Adrenal gland (tissue), 19 donors: ENCODE measurements at places on chromosomes 16 and 17.

DNA sequence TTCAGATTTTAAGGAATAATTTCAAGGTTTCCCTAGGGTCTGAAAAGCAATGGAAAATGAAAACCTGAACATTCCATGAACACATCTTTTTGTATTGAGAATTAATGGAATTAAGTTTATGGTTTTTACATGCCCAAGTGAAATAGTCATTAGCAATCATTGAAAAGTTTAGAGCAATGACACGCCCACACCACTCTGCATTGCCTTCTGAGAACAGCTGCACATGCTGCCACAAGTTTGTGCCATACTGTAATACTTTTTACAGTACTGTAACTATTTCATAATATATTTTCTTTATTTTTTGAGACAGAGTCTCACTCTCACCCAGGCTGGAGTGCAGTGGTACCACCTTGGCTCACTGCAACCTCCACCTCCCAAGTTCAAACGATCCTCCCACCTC is 345.2 kb upstream of the PMFBP1 start:
- no peak for DNase-seq

DNA sequence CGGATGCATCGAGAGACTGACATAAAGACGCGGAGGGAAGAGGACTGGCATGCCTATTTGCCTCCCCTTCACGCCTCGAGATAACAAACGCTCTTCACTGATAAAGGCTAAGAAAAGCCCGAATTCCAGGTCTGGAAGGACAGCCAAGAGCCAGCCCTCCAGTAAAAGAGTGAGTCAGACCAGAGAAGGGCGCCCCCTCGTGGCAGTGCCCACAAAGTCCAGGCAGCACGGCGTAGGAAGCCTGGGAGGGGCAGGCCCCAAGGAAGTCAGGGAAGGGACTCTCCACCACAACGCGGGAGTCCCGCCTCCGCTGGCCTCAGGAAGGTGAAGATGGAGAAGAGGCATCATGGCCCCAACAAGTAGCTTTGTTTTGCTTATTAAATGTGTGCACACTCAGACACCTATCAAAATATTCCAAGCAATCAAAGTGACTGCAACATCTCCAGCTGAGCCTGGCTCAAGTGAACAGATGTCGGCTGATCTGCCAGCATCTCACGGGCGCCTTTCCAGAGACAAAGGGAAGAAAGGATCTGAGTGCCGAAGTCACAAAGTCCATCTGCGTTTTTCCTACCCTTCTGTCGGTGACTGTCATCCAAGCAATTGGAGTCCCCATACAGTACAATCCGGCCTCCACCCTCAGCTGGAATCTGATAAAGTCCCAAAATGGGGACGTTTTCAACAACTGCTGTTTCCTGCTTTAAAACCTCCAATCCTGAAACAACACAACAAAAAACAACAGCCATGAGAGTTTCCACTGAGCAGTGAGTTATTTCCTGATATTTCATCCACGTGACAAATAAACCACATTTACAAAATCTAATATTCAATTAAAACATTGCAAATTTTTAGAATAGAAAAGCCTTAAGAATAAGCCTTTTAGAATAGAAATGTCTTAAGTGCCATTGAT is 20.4 kb upstream of the SLC38A8 start:
- peak; percentile 87 for DNase-seq

DNA sequence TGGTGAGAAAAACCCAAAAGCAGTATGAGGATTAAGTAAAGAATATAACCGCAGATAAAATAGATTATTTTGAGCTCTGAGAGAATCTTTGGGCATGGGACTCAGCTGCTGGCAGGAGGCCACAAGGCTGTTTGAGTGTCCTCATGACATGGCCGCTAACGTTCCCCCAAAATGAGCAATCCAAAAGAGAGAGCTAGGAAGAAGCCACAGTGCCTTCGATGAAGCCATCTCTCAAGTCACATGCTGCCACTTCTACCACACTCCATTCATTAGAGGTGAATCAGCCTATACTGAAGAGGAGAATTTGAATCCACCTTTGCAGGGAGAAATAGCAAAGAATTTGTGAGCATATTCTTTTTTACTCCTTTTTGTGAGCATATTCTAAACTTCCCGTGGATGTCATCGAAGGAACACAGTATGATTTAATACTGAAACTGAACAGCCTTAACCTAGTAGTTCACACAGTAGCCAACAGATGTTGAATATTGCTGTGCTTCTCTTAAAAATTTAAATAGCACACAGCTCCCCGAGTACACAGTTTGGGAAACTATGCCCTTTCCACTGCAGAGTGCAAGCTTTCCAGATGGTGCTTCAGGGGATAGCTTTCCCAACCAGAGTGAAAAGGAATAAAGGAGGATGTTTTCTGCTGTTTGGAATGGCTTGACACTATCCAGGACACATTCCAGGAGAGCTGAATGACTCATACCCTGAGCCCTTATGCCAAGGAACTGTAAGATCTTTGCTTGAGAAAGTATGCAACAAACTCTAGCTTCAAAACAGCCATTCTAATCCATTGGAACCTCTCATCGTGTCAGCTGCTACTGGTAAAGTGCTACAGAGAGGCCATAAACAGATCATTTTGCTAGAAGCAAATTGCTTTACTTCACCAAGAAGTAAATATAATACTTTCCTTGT is 33.9 kb downstream of the ANKFY1 start:
- DNase-seq = peak; percentile 86

GRCh38 chr17:42453439-42453838 is 5.2 kb upstream of the ATP6V0A1 start:
- DNase-seq = no peak

DNA sequence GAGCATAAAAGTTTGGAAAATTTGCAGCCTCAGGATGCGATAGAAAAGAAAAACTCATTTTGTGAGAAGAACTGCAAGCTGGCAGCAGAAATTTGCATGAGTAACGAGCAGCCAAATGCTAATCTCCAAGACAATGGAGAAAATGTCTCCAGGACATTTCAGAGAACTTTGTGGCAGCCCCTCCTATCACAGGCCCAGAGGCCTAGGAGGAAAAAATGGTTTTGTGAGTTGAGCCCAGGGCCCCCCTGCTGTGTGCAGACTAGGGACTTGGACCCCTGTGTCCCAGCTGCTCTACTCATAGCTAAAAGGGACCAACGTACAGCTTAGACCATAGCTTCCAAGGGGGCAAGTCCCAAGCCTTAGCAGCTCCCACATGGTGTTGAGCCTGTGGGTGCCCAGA is 34.3 kb downstream of the APPBP2 start:
- DNase-seq = no peak

GRCh38 chr16:7585705-7586104 is 253.1 kb downstream of the RBFOX1 start:
- DNase-seq = no peak

- DNase-seq = no peak
These were observed 113.4 kb upstream of the FOXF1 start for GRCh38 chr16:86396901-86397311.

DNA sequence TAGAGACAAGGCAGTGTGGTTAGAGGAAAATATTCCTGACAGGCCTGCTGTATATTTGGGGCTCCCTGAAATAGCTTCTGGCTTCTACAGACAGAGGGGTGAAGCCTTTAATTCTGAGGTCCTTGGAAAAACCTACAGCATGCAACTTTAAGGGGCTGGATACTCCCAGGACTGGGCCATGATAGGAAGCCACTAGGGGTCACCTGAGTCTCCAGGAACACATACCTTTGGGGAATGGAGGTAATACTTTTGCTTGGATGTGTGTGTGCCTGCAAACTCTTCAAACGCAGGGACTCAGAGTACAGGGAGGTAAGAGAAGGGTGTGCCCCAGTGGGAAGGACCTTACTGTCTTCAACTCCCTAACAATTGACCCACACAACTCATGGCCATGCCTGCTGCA is 4.1 kb downstream of the ASIC2 start:
- no peak for DNase-seq

DNA sequence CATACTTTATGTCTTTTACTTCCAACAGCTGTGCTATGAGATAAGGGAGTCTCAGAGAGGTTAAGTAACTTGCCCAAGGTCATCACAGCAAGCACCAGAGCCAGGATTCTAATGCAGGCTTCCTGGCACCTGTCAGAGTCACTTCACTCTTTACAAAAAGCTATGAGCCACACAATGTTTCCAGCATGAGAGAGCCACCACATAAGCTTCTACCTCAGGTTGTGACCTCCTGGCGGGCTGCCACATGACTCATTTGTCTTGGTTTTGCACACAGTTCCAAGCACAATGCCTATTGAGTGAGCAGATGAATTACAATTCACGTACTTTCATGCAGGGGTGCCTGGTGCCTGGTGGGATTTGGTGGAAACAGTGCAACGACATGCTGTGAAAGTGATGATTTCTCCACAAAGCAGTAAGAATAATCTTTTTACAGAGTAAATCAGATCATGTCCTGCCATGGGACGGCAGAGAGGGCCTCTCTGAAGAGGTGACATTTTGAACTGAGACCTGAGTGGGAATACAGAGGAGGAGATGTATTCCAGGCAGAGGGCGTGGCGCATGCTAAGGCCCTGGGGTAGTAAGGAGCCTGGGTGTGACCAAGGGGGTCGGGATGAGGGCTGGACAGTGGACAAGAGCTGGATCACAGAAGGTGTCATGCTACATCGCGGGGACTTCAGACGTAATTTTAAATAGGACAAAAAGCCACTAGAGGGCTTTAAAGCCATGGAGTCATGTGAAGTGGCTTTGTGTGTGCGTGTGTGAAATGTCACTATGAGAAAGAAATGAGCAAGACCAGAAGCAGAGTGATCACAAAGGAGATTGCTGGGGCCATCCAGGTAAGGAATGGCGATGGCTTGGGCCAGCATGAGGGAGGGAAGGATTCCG is 53.4 kb downstream of the CACNG3 start:
- peak; percentile 50 for DNase-seq

DNA sequence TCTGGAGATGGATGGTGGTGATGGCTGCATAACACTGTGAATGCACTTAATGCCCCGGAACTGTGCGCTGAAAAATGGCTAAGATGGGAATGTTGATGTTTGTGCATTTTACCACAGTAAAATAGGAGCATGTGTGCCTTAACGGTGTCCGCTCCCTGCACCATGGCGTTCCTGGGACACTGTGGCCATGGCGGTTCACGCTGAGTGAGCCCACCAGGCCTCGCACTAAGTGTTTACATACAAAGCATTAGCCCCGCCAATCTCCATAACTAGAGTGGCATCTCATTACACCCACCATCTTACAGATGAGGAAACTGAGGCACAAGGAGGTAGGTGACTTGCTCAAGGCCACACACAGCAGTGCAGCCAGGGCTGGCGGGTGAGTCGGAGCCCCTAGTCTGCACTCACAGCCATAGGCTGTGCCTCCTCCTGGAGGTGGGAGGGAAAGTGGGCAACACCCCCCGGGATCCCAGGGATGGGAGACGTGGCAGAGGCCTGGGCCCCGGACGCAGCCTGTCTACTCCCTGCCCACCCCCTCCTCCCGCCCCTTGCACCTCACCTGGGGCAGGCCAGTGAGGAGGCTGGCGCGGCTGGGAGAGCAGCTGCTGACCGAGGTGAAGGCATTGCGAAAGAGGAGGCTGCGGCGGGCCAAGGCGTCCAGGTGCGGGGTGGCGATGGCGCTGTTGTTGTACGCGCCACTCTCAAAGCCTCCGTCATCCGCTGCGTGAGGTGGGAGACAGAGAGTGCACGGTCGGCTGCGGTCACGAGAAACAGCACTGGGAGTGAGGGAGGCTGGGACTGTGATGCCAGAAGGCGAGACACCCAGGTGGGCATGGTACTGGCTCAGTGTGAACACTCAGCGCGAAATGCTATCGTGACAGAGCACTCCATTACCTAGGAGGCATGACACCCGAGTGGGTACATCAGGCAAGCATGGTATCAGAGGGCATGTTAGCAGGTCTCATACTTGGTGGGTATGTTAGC is 3.4 kb downstream of the SGSH start:
- DNase-seq = no peak

GRCh38 chr16:23837553-23838308 is 1.9 kb downstream of the PRKCB start:
- no peak for DNase-seq

- no peak for DNase-seq
These were observed 35.6 kb upstream of the MNT start for GRCh38 chr17:2436316-2436905.

- no peak for DNase-seq
These were observed 44.7 kb upstream of the HS3ST3A1 start for GRCh38 chr17:13646411-13646810.

- DNase-seq = no peak
These were observed 260.2 kb upstream of the DYNLRB2 start for GRCh38 chr16:80280557-80280956.

DNA sequence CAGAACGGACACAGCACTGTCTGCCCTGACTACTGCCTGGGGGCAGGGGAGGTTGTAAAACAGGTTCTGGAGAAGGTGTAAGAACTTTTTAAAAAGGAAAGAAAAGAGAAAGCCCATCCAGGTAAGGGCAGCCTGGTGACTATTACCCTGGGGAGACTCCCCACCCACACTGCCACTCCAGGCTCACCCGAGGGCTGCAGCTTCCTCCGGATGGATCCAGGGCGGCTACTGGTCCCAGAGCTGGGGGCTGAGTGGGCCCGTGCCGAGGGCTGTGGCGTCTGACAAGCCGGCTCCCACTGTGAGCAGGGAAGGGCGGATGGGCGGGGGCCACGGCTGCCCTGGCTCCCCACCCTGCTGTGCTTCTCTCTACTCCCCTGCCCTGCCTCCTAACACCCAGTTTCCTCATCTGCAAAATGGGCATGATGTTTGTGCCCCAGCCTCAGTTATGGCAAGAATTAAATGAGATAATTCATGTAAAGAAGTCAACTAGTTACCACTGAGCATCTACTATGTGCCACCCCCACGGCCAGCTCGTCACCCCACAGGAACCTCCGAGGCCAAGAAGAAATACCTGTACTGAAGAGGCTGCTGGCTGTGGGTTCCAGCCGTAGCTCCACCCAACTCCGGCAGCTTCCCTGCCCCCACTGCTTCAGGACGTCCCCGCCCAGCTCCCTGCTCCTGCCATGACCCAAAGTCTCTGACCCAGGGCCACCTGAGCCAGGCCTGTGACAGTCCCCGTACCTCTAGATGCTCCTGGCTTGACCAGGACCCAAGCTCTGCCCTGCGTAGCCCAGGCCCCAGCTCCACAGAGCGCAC is 24.2 kb downstream of the KATNB1 start:
- no peak for DNase-seq

GRCh38 chr17:28796062-28796461 is 46.5 kb downstream of the FAM222B start:
- no peak for DNase-seq

- no peak for DNase-seq
These were observed 102.8 kb downstream of the ADAMTS18 start for GRCh38 chr16:77331802-77332586.

DNA sequence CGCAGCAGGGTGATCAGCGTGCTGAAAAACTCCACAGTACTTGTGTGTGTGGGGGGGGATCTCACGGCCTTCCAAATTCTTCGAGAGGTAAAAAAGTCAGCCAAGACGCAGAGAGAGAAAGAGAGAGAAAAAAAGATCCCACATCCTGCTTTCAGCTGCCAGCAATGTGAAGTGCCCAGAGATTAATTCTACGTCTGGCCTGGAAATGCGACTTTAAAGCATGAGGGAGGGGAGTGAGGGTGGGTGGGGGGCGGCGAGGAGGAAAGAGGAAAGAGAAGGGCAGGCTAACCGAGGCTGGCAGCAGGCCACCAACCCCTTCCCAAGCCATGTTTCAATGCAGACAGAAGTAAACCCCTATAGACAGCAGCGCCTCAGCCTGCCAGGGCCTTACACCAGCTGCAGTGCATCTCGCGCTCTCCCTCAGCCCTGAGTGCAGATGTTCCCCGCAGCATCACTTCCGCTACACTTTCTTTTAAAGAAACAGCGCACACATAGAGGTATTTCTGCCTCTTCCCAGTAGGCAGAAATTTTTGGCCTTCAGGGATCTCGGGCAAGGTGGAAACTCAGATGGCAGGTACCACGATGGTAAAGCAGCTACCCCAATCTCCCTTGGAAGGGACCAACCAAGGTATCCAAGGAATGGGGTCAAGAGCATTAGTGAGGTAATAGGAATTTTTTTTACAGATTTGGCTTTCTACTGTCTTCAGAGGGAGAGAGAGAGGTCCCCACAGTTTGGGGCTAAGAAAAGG is 87.8 kb downstream of the SMG6 start:
- peak; percentile 63 for DNase-seq
